ENCODE measurements at places on chromosomes 3 and 15.

DNA sequence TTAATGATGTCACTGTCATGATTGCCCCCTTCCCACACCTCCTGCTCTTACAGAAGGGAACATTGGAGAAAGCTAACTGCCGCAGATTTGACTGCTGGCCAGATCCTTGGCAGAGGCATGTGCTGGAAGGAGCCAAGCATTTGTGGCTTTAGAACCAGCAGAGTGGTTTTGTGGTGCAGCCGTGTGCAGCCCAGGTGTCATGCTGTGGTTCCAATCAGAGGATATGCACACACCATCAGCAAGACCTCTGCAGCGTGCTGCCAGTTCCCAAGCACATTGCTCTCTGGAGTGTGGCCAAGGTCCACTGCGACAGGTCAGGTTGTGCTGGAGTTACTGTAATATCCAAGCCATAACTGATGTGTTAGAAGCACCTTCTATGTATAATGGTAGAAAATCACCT, 61.6 kb downstream of the OTOL1 start:
- peak; percentile 5 for DNase-seq

GRCh38 chr3:160159341-160159740, 65.9 kb upstream of the C3orf80 start:
- DNase-seq = no peak

DNA sequence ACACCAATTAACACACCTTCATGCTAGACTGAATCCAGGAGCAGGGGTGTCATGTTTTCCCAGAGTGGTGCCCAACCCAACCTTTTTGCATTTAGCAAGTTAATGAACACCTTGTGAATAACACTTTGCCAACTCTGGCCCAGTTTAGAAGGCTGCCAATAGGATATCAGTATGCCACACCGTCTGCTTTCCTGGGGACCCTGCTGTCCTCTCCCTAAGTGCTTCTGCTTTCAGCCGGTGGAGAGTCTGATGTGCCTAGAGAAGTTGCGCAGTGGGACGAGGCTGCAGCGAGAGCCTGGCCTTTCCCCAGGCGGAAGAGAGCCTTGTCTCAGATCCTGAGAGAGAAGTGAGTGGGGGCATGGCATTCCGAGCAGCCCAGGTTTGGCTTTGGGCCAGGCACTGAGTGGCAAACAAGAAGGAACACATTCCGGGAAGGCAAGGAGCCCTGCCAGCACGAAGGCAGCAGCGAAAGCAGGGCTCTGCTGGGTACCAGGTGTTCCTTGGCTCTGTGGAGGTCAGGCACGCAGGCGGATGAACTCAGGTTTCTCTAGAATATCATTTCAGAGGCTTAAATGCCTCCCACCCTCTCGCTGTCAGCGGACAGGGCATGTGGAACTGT, 36.9 kb downstream of the SENP8 start:
- DNase-seq = no peak

GRCh38 chr3:7789324-7789723, 712.3 kb upstream of the LMCD1 start:
- DNase-seq = no peak

- no peak for DNase-seq
These were observed 5.8 kb downstream of the ATP13A5 start for GRCh38 chr3:193372783-193373182.

- DNase-seq = no peak
These were observed 9.7 kb upstream of the TATDN2 start for GRCh38 chr3:10238345-10239183.

GRCh38 chr3:12613250-12613649, 50.7 kb downstream of the RAF1 start:
- DNase-seq = no peak

DNA sequence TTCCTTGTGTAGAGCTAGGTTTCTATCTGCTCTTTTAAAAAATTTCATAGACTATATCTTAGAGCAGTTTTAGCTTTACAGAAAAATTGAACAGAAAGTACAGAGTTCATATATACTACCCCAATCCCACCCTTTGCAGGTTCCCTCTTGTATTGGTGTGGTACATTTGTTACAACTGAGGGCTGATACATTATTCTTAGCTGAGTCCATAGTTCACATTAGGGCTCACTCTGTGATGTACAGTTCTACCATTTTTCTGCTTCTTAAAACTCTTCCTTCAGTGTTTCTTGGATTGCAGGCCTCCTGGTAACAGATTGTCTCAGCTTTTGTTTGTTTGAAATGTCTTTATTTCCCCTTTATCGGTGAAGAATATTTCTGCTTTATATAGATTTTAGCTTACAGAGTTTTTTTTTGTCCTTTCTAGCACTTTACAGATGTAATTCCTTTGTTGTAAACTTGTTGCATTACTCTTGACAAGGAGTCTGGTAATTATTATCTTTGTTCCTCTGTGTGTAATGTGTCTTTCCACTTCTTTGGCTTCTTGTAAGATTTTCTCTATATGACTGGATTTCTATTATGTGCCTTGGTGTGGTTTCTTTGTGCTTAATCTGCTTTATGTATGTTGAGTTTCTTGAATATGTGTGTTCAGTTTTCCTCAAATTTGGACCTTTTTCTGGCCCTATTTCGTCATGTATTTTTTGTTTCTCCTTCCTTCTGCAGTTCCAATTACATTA, 25.3 kb downstream of the MEF2A start:
- DNase-seq = no peak

GRCh38 chr3:11145888-11146287, 8.4 kb upstream of the HRH1 start:
- peak; percentile 84 for DNase-seq

DNA sequence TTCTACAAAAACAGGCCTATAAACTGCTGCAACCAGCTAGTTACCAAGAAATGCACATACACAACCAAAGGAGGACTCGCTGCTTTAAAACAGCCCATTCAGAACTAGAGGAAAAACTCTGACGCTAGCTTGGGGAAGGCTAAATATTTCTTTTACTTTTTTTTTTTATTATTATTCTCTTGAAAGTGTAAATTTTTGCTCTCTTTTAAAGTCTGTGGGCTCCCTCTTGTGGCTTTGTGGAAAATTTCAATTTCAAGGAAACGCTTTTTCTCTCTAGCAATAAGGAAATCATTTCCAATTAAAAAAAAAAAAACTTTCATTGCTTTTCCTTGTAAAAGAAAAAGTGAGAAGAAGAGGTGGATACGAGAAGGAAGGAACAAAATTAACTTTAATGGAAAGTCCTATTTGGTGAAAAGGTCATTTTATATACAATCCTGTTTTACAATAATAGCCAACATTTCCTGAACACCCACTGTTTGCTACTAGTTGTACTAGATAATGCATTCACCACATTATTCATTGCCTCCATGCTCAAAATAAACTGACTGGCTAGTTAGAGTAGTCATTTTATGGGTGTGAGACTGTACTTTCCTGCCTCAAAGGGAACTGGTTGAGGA, 51.2 kb upstream of the SAMMSON start:
- peak; percentile 76 for DNase-seq

DNA sequence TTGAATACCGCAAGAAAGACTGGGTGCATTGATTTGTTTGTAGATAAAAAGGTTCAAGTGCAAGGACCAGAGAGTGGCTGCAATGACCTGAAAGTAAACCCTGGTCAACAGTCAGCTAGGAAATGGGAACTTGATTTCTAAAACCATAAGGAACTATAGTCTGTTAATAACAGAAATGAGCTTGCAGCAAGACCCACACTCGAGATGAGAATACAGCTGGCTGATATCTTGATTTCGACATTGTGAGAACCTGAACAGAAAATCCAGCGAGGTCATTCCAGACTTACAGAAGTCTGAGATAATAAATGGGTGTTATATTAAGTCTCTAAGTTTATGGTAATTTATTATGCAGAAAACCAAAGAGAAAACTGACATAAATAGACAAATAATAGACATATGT, 177.3 kb downstream of the NFKBIZ start:
- DNase-seq = no peak

DNA sequence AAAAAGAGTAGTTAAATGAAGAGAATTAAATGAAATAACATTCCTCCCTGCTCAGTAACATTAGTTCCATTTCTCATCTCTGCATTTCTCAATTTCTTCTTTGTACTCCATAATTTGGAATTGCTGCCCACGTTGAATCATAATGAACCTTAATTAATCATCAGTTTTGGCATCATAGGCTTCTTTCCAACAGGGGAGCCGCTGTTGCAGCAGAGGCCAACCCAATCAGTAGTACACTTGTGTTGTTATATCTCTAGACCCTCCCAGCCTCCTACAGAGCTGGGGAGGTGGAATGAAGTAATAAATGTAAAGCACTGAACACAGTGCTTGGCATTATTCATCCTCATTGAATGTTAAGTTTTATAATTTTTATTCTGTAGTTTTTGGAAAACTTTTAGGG, 240.7 kb downstream of the CHST2 start:
- no peak for DNase-seq

DNA sequence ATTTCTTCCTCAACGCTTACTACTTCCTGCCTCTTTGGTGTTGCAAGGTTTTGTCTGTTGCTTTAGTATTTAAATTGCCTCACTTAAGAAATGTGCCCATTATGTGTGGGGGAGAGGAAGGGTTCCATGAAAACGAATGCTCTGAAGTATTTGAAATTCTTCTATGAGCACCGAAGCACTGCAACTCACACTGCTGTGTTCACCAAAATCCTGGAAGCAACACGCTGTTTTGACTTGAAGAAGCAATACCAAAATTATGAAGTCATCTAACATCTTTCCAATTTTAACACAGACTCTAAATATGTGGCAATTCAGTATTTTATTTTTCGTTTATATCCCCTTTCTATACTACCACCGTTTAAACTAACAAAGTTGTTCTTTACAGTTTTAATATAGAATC, 101.5 kb downstream of the RBMS3 start:
- peak; percentile 68 for DNase-seq

All from choroid plexus epithelial cell (primary cell).